BJ (cell line): ENCODE measurements at places on chromosomes 7 and 10.

GRCh38 chr10:30057894-30058556 is 1.4 kb downstream of the JCAD start:
- no peak for DNase-seq

- DNase-seq = no peak
Measured at GRCh38 chr10:79982362-79982800, 33.5 kb upstream of the SFTPD start.

- DNase-seq = no peak
Measured at GRCh38 chr7:135920478-135920877, 56.7 kb downstream of the MTPN start.

DNA sequence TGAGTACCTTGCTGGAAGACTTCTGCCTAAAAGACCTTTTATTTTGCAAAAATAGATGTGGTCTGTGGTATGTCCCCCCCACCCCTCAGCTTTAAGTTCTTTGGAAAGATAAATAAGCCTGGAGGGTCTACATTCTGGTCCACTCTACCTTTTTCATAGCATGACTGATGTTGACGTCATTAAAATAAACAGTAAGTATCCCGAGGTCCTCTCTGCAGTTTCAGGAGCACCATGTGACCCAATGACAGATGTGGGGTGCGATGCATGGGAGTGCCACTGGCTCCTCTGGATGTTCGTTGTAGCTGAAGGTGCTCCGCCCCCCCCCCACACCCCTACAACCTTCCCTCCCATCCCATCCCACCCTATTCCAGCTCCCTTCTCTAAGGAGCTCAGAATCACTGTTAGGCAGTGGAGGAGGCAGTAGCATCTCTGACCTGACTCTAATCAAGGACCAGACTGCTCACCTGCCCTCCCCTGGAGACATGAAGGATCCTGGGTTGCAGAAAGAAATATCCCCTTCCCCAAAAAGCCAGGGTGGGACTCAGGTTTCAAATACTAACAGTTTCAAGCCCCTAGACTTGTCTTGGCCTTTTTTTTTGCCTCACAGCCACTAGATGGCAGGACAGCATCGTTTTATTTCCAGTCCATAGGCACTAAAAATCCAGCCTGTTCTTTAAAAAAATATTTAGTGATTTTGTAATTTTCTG is 25.1 kb downstream of the CASP7 start:
- DNase-seq = no peak

DNA sequence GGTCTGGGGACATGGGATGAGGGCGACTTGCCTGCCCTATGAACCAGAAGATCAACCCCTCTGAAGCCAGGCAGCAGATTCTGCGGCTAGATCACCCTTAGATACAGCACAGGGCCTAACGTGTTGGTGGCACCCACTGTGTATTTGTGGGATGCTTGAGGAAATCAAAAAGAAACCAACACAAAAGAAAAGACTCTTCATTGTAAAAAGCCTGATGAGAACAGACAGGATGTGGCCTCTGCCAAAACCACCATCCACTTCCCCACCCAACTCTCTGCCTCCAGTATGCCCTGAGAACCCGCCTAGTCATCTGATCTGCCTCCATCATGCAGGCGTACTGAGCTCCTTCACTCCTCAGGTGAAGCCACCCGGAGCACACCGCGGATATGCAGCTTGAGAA is 97.2 kb upstream of the INSYN2A start:
- DNase-seq = no peak

GRCh38 chr10:514137-514671 is 175.3 kb downstream of the DIP2C start:
- no peak for DNase-seq

DNA sequence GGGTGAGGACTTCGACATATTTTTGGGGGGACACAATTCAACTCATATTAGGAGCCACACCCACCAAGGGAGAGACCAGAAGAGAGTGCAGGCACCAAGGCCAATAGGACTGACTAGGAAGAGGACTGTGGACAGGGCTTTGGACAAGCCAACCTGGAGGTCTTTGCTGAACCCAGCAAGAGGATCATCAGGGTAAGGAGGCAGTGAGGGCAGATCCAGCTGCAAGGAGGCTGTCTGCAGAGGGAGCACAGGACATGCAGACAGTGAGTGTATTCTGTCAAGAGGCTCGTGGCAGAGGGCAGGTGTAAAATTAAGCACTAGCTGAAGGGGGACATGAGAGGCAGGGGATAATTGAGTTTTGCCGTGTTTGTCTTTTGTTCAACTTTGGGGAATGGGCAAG is 83.4 kb upstream of the MGMT start:
- no peak for DNase-seq

GRCh38 chr10:86438091-86438749 is 71.6 kb upstream of the GRID1 start:
- no peak for DNase-seq

DNA sequence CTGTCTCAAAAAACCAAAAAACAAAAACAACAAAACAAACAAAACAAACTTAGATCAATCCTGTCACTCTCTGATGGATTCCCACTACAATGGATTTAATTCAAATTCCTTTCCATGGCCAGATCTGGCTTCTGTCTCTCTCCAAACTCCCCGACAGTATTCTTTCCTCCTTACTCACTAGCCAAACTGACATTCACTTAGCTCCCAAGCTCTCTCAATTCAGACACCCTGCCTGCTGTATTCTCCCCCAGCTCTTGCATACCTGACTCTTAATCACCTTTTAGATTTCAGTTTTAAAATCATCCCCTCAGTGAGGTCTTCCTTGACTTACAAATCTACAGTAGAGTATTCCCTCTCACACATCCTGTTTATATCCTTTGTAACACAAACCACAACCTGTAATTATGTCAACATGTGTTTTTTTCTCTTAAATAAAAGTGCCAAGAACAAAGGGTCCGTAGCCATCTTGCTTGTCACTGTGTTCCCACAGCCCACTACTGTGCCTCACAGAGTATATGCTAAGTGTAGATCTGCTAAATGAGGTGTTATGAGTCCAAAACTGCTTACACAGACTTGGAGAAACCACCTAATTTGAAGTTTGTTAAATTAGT is 14.4 kb downstream of the HERPUD2 start:
- DNase-seq = no peak

DNA sequence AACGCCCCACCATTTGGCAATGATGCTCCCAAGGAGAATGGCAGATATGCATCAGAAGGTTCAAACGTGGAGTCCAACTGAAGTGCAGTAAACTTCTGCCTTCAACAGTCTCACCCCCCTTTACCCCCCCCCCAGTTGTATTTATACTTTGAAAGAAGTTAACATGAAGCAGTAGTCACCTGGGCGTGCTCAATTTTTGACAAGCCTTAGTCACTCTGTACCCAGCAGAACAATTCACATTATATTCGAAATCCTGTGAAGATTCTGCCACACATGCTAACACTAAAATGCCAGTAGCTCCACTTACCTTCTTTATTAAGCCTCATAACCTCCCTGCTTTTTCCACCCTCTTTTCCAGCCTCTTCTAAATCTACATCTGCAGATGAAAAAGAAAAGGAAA is 894 bp downstream of the ATXN7L1 start:
- no peak for DNase-seq

DNA sequence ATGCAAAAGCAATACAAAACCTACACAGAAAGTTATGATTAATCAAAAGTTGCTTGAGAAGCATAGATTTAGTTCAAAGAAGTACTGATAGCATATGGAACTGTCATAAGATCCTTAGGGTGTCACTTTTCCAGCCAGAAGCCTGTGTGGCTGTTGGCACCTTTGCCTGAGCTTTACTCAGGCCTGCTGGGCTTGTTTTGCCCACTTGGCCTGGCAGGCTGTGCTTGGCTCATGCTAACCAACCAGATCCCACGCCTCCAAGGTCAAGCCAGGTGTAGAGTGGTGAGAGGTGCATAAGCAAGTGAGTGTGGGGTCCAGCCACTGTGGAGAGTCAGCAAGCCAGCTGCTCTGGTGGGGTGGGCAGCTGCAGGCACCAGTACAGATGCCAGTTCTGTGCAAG is 12.0 kb upstream of the LIPA start:
- no peak for DNase-seq
